ENCODE measurements at places on chromosomes 7 and 10. TPM values are rescaled to one million over a fixed set of nuclear protein-coding genes. Genes with fewer than 3 reads are reported as not detected.

DNA sequence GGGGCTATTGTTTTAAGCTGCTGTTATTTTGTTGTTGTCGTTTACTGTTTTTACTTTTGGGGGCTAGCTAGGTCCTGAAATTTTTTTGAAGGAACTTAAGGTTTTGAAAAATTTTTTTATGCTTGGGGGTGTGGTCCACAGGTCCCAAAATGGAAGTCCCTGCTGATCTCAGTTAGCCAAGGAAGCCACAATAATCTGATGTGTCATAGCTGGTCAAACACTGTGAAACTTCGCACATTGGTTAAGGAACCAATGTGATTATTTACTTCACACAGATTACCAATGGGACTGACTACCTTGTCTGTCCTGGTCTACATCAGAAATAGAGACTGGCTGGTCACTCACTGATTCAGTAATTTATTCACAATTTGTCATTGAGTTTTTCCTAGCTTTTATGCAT, 29.5 kb upstream of the HYCC1 start:
- no peaks in the 10 kb centered on the region for H3K36me3 ChIP-seq
- 0 out of 2 replicates have a peak, but pooled peaks cover 3% of the 10 kb centered on the region for H3K4me1 ChIP-seq
- no peak overlapping the region for H3K27ac ChIP-seq
- H3K4me3 ChIP-seq: no peak overlapping the region

DNA sequence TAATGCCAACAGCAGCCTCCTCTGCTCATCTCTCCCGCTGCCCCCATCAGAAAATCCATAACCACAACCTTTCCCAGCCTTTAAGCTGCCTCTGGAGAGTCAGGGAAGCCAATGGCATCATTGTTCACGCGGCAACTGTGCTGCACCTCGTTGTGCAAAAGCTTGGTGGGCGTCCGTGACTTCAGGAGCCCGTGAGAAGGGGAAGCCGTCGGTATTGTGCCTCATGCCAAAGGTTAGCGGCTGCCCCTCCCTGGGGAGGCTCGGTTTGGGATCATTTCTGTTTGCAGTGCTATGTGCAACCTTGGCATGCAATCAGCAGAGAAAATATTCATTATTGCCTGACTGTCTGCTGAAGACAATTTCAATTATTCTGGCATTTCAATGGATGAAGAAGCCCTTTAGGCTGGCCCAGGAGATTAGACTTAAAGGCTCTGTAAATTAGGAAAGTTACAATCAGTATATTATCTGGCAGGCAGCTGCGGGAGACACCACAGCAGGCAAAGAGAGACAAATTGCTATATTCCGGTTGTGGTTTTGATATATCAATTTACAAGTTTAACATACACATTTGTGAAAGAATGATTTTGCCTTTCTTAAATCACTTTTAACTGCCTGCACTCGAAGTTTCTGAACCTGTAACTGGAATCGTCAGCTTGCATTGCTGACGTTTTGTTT, 244.5 kb downstream of the GATA3 start:
- H3K4me3 ChIP-seq: no peak overlapping the region
- no peaks in the 10 kb centered on the region for H3K27me3 ChIP-seq
- no peaks in the 10 kb centered on the region for H3K4me1 ChIP-seq
- DNase-seq: no peak

DNA sequence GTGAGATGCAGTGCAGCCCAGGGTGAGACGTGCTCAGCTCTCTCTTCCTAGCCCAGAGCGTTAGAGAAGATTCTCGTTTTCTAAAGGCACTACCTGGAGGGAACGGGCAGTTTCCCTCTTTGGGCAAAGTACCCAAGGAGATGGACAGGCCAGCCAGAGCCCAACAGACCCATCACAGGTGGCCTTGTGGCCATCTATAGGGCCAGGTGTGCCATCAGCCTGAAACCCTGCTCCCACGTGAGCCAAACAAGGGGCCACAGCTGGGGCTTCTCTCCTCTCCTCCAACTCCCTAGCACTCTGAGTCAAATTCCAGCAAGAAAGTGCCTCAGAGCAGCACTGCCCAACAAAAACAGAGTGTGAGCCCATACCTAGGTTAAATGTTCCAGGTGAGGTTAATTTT, 22.3 kb downstream of the CHST15 start:
- H3K36me3 ChIP-seq: no peaks in the 10 kb centered on the region
- H3K4me3 ChIP-seq: no peak overlapping the region
- no peak for DNase-seq
- no peak overlapping the region for H3K27ac ChIP-seq

- H3K4me1 ChIP-seq: no peaks in the 10 kb centered on the region
- no peaks in the 10 kb centered on the region for H3K27me3 ChIP-seq
- no peak for DNase-seq
- no peak overlapping the region for H3K4me3 ChIP-seq
Observed at GRCh38 chr7:122686360-122686878, 12.5 kb downstream of the RNF133 start.

DNA sequence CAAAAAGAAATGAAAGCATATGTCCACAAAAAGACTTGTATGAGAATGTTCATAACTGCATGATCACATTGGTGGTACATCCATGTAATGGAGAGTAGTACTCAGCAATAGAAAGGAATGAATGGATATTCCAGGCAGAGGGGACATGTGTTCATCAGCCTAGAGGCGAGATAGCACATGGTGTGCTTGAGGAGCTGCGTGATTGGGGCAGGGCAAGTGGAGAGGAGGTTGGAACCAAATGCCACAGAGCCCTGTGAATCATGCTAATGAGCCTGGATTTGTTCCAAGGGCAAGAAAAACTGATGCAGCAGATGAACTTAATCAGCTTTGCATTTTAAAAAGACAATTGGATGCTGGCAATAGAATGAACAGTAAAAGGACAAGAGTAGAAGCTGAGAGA, 73.3 kb downstream of the C10orf90 start:
- H3K36me3 ChIP-seq: no peaks in the 10 kb centered on the region
- H3K4me1 ChIP-seq: no peaks in the 10 kb centered on the region
- peak; percentile 47 for DNase-seq
- H3K27me3 ChIP-seq: peaks cover 28% of the 10 kb centered on the region

The ANKRD7 gene
- polyA plus RNA-seq: 1.6 TPM
